PC-3 (cell line): ENCODE measurements at places on chromosomes 13 and 19. TPM values are rescaled to one million over a fixed set of nuclear protein-coding genes. Genes with fewer than 3 reads are reported as not detected.

GRCh38 chr19:41882568-41883462 lies at the start of gene ARHGEF1:
ARHGEF1 (plus strand) TSS chr19:41883184; CDS start chr19:41888083, 4,899 bp downstream.
- DNase-seq = peak; percentile 35

The PSG1 gene
- total RNA-seq = not detected in 2 replicates

GRCh38 chr19:47351548-47351947 lies 2.4 kb downstream of the DHX34 start:
- DNase-seq = peak; percentile 37

The APLP1 gene
- 21.1 and 23.2 TPM in 2 replicates for total RNA-seq

The SLITRK5 gene
- total RNA-seq = 0.17 and 0.18 TPM in 2 replicates
